ENCODE measurements at places on chromosomes 2 and 18. TPM values are rescaled to one million over a fixed set of nuclear protein-coding genes. Genes with fewer than 3 reads are reported as not detected.

The KCNK3 gene
- polyA plus RNA-seq = 0.22 TPM

The OSBPL1A gene
- 34.9 TPM for polyA plus RNA-seq

The AAMP gene
- polyA plus RNA-seq = 118 TPM

The DCDC2C gene
- polyA plus RNA-seq = not detected

The CFAP210 gene
- polyA plus RNA-seq = 0.09 TPM

The PROKR1 gene
- polyA plus RNA-seq = 0.13 TPM

The SRD5A2 gene
- not detected for polyA plus RNA-seq

The TUBA3E gene
- polyA plus RNA-seq = not detected

The KIAA2012 gene
- polyA plus RNA-seq = 0.06 TPM

The STARD6 gene
- 0.07 TPM for polyA plus RNA-seq

- no peak for DNase-seq
These were observed 41.9 kb upstream of the LIMS1 start for GRCh38 chr2:108492364-108492763.

DNA sequence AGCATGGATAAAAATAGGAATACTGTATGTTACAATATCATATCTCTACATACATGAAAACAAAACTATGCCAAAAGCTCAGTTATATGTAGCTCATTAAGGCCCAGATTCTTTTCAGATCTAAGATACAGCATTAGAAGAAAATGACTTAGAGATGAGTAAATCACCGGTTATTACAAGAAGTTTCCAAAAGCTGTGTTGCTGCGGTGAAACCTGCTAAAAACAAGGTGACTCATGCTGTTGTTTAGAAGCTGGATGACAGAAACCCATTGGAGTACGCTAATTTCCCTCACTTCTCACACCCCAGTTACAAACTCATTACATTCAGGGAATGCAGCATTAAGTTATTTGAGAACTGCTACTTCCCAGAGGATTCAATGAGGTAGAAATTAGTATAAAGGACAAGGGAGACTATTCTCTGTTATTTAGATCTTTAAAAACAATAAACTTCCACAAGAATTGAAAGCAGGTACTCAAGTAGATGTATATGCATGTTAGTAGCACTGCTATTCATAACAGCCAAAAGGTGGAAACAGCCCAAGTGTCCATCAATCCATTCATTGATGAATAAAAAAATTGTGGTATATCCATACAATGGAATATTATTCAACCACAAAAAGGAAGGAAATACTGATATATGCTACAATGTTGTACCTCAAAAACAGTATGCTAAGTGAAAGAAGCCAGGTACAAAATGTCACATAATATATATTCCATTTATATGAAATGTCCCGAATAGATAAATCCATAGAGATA is 32.6 kb downstream of the RBKS start:
- DNase-seq = no peak

DNA sequence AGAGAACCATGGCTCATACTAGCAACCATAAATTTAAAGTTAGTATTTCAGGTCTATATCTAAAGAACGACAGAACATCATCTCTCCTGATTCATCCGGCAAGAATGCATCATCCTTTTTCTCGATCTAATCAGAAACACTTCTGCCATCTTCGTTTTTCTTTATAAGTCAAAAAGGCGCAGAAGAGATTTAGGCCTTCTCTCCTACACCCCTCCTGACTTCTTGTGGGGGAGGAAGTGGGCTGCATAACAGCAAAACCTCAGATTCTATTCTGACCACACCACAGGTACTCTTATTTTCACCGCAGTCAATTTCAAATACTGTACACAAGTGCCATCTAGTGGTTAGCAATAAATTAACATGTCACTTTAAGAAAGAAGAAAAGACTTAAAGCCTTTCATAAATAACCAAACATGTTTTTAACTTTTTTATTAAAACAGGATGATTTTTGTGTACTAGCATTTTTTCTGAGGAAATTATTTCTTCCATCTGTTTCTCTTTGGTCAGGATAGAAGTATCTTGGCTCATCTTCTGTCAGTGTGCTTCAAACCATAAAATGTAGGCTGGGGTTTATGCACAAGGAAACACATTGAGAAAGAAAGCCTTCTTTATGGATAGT is 48.4 kb upstream of the PIK3C3 start:
- peak; percentile 31 for DNase-seq

- no peak for DNase-seq
These were observed 199.4 kb upstream of the REV1 start for GRCh38 chr2:99689145-99689742.

DNA sequence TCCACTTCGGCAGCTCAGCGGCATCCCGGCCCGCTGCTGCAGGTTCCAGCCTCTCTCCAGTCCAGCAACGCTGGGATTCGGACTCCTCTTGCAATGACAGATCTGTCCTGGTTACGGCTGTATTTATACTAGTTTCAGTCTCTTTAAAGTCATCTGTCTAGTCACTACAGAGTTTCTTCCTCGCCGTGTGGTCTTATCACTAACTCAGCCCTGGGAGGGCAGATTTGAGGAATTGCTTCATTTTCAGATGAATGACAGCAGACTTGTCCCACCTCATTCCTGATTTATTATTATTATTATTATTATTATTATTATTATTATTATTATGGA is 2.2 kb downstream of the KLHL29 start:
- no peak for DNase-seq

DNA sequence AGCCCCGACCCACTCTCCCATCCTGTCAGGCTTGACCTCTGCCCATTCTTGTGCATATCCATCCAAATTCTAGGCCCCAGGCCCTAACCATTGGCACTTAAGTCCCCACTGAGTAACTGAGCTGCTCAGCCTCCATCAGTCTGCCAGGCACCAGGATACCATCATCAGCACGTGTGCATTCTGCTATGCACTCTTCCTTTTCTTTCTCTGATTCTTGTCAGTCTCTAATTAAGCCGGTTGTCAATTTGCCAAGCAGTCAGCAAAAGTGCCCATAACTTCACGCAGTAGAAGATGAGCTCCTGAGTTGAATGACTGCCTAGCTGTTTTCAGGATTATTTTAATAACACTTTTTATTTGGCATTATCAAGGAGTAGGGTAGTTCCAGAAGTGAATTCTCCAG is 107.2 kb downstream of the FEZ2 start:
- DNase-seq = no peak

- no peak for DNase-seq
These were observed 235.1 kb downstream of the NCKAP5 start for GRCh38 chr2:133333181-133333580.

- DNase-seq = peak; percentile 16
These were observed 2.8 kb downstream of the ZCCHC2 start for GRCh38 chr18:62525608-62526007.

GRCh38 chr2:100893392-100894104 is 73.6 kb downstream of the NPAS2 start:
- no peak for DNase-seq

- no peak for DNase-seq
These were observed 600.3 kb downstream of the CCDC85A start for GRCh38 chr2:56784046-56784445.

DNA sequence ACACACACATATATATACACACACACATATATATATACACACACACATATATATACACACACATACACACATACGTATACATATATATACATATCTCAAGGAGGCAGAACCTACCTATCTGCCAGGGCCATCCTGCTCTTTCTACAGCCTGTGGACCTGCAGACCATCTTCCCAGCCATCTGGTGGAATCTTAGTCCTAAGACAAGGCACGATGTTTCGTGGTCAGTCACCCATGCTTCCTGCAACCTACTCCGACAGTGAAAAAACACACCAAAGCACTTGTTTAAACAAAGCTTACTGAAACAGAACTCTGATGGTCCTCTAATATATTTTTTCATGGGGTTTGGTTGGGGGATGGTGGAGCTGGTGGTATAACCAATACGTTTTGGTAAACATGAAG is 164.2 kb upstream of the ZNF521 start:
- no peak for DNase-seq

DNA sequence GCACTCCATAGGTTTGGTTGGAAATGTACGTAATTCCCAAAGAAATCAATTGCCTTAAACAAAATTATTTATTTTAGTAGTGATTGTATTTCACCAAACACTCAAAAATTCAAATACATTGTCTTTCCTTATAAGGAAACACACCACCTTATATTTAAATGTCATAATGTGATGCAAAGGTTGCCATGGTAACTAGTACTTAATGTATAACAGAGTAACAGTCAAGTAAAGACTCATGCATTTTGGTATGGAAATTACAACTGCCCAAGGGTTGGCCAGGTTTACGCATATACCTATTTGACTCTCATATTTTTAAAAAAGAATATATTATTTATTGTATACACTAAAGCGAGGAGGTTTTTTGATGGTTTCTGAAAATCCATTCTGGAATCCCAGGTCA is 231.2 kb downstream of the TCF4 start:
- no peak for DNase-seq

GRCh38 chr2:170812710-170813600 is 3.7 kb upstream of the GAD1 start:
- peak; percentile 81 for DNase-seq

DNA sequence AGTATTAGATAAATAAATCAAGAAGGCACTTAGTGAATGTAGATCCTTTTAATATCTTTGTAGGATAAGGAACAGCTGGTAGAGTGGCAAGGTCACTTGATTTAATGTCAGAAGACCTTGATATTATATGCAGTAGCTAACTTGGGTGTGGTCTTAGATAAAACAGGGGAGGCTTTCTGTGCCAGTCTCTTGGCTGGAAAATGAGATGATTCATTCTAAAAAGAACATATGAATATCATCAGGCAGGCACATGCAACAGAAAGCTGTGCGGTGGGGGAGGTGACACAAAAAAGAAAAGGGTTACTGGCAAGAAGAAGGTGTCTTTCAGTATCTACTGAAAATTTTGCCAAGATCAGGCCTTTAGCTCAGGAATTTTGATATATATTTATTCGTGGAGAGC is 931.7 kb upstream of the CELF4 start:
- DNase-seq = no peak

DNA sequence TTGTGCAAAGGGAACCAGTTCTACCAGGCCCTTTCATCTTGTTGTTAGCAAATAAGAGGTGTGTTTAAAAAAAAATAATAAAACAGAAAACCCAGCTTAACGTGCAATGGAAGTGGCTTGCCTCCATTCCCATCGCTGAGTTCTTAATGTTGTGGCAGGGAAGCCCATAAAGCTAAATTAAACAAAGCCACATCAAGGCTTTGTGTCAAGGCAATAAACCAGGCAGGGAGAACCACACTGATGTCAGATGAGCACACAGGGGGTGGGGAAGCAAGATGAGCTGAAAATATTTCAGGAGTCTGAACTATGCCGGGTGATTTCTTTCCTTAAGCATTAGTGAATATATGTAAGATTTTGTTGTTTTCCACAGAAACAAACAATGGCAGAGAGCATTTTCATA is 73.5 kb downstream of the PHLPP1 start:
- no peak for DNase-seq

DNA sequence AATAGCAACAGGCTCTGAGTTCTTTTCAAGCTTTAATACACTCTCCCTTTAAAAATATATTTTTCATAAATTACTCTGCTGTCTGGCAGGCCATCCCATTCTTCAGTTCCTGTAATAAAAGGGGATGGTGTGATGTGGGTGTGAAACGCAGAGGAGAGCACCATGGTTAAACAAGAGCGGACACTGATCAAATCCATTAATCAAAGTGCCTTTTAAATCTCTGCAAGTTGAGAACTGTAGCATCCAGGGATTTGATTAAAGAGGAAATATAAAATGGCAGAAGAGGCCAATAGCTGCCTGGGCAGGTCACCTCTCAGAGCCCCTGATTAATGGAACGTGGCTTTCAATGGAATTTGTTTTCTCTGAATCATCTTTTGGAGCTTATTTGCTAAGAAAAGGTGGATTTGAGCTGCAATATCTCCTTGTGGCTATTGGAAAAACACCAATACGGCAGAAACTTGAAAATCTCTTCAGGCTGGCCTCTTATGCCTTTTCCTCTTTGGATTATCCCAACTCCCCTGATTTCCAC is 96.9 kb downstream of the ACTR3 start:
- no peak for DNase-seq

Data from small intestine (tissue), 16 donors.